ENCODE measurements at places on chromosomes 2 and 18. TPM values are rescaled to one million over a fixed set of nuclear protein-coding genes. Genes with fewer than 3 reads are reported as not detected.

CXCR1 gene
- not detected for total RNA-seq

DPP10 gene
- total RNA-seq: not detected

SPHKAP gene
- total RNA-seq: not detected

PROKR1 gene
- not detected for total RNA-seq

HMSD gene
- 0.61 TPM for total RNA-seq

GRCh38 chr18:80246445-80247392 is 595 bp downstream of the PARD6G start:
- DNase-seq: no peak

DNA sequence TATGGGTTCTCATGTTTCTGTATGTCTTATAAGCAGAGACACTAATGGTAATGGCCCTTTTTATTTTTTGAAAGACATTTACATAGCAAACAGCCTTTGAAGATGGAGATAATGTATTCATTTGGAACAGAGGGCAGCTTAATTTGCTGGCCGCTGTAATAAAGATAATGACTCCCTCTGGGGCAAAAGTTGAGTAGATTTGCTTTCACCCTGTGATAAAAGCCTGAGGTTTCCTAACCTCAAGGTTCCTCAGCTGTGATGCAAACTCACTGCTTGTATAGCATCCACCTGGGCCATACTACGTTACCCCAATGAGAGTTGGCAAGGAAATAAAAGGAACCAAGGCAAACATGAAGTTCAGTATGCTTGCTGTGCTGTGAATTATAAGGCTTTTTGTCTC is 54.8 kb downstream of the TEX51 start:
- no peak for DNase-seq

GRCh38 chr2:54259413-54260240 is 3.6 kb upstream of the TSPYL6 start:
- no peak for DNase-seq

DNA sequence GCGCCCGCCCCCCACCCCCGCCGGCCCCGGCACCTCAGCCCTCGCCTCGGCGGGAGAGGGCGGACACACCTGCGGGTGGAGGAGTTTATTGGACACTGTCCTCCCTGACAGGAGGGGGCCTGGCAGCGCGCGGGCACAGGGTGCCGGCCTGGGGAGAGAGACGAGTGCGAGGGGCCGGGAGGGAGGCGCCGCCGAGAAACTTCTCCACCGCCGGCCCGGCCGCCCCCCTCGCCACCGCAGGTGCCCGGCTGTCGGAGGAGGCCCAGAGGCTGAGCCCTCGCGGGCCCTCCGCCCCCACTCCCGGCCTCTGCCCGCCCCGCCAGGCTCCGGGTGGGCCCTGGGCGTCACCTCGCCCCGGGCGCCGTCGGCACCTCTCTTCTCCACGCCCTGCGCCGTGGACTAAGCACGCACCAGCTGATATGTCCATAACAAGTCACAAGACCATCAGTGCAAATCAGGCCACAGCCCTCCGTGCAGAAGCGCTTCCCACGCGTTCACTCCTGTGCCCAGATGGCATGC is 311.3 kb downstream of the CELF4 start:
- no peak for DNase-seq

DNA sequence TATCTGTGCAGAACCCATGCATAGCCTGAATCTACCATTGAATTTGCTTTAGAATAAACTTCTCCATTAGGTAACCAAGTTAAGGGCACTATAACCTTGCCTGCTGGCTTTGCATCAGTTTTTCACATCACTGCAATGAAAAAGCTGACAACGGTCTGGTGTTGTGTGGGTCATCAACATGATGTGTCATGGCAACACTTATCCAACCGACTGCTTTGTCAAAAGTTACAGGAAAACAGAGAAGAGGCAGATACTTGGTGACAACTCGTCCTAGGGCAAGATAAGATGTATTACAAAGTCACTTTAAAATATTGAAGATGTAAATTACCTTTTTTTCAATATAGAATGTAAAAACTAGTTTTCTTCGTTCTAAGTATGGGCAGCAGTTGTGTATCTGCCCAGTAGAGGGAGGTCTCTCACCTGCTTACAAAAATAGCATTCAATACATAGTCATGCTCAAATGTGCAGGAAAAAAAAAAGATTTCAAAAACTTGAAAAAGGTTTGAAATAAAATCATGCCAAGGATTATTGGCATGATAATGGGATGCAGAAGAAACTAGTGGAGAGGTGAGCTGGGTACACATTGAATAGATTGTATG is 96.3 kb downstream of the EVA1A start:
- no peak for DNase-seq

- no peak for DNase-seq
Measured at GRCh38 chr2:33812707-33813106, 213.6 kb upstream of the FAM98A start.

DNA sequence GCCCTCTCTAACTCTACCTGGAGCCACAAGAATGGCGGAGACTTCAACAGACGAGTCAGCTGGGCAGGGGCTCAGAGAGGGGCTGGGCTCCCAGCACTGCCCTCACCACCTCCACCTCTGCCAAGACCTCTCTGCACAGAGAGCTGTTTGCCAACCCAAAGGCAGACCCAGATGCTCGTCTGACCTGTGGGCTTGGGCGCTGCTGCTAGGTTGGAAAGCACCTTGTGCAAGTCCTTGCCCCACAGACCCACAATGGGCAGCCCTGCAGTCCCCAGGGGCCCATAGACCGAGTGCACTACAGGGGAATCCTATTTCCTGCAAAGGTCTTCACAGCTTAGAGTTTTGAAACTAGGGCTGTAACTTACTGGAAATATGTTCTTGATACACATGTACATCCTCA is 13.3 kb downstream of the ACKR3 start:
- no peak for DNase-seq

DNA sequence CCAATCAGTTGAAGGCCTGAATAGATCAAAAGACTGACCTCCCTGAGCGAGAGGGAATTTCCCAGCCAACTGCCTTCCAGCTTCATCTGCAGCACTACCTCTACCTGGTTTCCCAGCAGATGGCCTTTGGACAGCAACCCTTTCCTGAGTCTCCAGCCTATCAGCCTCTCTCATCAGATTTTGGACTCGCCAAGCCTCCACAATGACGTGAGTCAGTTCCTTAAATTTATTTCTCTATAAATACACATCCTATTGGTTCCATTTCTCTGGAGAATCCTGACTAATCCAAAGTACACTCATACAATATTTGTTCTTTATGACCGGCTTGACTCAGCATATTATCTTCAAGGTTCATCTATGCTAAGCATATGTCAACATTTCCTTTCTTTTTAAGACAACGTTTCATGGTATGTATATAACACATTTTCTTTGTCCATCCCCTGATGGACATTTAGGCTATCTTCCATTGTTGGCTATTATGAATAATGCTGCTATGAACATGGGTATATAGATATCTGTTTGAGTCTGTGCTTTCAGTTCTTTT is 294.6 kb downstream of the LRATD1 start:
- no peak for DNase-seq

DNA sequence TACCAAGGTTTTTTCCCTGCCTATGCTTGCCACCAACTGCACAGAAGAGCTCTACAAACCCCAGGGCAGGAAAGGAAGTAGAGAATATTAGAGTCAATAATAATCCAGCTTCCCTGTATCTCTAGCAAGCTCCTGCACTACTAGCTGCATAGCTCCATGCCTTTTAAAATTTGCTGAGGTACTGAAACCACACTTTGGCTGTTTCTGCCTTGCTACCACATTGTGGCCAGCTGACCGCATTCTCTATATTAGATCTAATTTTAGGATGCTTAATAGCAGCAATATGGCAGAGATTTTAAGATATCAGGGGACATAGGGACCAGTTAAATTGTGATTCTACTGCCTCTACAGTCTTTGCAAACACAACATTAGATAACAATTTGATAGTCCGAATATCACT is 534.6 kb downstream of the MBD2 start:
- no peak for DNase-seq

- DNase-seq: no peak
Measured at GRCh38 chr2:16173893-16174692, 233.7 kb downstream of the MYCN start.

GRCh38 chr2:95316466-95317122 is 19.4 kb downstream of the KCNIP3 start:
- DNase-seq: no peak

GRCh38 chr2:42421157-42421485 is 60.1 kb upstream of the COX7A2L start:
- no peak for DNase-seq

- DNase-seq: no peak
Measured at GRCh38 chr2:19745318-19746136, 156.3 kb downstream of the TTC32 start.

Data from activated naive CD4-positive, alpha-beta T cell treated with anti-CD3 and anti-CD28 coated beads, Interleukin-2, amount 50 U/mL, for 72 hours (primary cell).